ENCODE measurements at places on chromosomes 1 and 21.

GRCh38 chr1:234912548-234913277, 215.9 kb downstream of the TOMM20 start:
- DNase-seq, result no peak

DNA sequence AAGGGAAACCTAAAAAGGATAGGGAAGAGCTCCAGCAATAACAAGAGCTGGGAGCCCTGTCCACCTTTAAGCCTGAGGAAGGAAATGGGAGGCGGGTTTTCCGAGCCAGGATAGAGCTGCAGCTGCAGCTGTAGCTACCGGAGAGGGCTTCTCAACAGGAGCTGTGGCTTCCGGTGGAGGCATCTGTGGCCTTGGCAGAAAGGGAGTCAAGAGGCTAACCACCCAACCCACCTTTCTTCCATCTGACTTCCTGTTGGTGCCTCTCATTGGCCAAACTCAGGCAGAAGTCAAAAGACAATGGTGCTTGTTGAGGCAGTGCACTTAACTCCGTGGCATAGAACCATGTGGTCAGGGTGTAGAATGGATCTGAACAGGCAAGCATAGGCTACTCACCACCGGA, 313.1 kb upstream of the DAB1 start:
- DNase-seq, result no peak

DNA sequence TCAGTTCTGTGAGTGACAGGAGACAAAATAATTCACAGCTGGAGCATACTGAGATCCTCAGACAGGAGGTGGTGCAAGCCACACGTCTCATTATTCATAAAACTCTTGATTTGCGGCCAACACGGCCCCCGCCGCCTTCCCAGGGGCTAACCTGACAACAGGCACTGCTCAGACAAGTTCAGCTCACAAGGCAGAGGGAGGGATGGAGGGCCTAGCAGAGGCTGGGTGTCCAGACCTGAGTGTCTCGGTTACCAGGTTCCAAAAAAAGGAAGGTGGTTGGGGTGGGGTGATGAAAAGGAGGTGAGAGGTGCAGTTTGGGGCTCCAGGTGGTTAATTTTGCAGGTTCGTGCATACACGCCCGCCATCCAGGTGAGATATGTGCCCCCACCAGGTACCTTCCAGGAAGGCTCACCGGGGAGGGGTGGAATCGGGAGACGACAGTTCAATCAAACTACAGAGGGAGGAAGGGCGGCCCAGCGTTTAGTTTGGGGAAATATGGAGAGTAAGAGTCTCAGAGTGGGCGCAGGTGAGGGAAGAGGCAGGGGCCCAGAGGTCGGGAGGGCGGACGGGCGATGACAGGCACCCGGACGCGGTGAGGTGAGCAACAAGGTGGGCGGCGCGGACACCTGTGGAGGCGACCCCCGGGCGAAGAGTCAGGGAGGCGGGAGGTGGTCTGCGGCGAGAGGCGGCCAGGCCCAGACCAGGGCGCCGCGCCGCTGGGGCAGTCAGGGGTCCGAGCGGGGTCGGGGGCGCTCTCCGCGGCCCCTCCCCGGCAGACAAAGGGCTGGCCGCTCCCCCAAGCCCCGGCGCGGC, 629 bp downstream of the CTNNBIP1 start:
- no peak for DNase-seq

- no peak for DNase-seq
Observed at GRCh38 chr1:112633628-112634027, 14.0 kb downstream of the CAPZA1 start.

DNA sequence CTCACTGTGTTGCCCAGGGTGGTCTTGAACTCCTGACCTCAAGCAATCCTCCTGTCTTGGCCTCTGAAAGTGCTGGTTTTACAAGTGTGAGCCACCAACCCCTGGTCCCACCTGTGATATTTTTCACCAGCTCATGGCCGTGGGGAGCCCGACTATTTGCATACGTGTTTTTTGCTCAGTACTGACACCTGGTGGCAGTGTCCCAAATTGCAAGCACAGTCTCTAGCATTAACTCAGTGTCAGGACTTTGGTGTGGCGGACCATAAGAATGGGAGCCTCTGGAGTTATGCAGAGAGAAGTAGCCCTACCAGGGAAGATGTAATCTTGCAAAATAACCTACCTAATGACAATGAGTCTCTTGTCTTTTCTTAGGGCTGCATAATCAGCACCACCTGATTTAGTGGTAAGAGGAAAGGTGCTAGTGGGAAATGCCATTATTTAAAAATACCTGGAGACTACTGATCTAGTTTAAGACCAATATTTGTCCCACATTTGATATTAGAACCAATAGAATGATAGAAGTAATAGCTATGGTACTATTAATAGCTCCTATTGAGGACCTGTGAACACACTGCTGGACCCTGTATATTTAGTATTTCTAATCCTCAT, 305.4 kb downstream of the DISC1 start:
- DNase-seq, result peak; percentile 54

DNA sequence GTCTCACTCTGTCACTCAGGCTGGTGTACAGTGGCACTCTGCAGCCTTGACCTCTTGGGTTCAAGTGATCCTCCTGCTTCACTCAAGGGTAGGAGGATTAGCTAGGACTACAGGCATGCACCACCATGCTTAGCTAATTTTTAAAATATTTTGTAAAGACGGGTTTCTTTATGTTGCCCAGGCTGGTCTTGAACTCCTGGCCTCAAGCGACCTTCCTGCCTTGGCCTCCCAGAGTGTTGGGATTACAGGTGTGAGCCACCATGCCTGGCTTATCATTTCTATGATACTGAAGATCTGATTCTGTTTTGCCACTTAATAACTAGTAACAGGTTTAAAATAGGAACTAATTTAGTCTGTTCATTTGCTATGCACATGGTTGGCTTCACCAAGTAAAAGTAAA, 33.6 kb downstream of the GNAI3 start:
- no peak for DNase-seq
